Memory B cell (primary cell): ENCODE measurements at places on chromosomes 1 and 21.

DNA sequence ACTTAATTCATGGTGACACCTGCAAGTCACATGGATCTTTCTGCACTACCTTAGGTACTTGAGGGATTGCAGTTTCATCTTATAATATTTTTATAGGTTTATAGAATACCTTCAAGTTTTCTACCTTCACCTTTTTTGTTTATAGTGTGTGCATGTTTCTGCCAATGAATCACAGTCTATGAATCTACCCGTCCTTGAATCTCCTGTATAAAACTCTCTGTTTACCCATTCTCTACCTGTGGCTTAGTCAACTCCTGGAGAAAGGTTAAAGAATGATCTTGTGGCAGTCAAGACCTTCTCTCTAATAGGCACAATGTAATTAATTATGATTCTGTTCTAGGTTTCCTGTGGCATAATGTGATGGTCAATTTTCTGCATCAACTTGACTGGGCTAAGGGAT is 3.2 kb upstream of the GSTM2 start:
- no peak for DNase-seq
- no peak overlapping the region for H3K4me3 ChIP-seq
- peaks cover 8% of the 10 kb centered on the region for H3K36me3 ChIP-seq

DNA sequence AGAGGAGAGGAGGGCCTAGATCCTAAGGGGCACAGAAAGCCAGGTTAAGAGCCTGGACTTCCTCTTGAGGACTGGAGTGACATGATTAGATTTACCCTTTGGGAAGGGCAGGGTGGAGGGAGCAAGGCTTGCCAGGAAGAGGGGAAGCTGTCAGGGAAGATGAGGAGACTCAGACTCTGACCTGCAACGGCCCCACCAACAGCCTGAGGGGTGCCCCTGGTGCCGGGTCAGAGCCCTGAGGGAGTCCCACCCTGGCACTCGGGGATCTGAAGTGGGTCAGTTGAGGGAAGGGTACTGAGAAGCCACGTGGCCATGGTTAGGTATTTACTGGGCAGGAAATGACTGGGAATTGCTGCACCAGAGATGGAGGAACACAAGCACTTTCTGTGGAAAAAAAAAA is 9.8 kb downstream of the ECE1 start:
- H3K4me3 ChIP-seq = peak overlapping the region; percentile 63
- peak overlapping the region; percentile 93 for H3K27ac ChIP-seq
- H3K36me3 ChIP-seq = peaks cover 20% of the 10 kb centered on the region
- DNase-seq = no peak
- H3K4me1 ChIP-seq = peaks cover 30% of the 10 kb centered on the region

DNA sequence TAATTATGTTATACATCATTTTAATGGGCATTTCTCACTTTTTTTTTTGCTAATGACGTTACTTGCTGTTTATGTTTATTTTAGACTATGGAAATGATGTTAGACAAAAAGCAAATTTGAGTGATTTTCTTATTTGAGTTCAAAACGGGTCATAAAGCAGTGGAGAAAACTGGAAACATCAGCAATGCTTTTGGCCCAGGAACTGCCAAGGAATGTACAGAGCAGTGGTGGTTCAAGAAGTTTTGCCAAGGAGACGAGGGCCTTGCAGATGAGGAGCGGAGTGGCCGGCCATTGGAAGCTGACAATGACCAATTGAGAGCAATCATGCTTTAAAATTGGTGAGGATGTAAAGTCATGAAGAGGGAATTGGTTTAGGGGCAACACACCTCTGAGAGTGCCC is 32.1 kb upstream of the KCNE2 start:
- no peak for DNase-seq
- no peak overlapping the region for H3K4me3 ChIP-seq
- H3K4me1 ChIP-seq = no peaks in the 10 kb centered on the region
- H3K27me3 ChIP-seq = peaks cover 9% of the 10 kb centered on the region
- no peaks in the 10 kb centered on the region for H3K36me3 ChIP-seq

- DNase-seq = no peak
- no peaks in the 10 kb centered on the region for H3K36me3 ChIP-seq
- H3K27ac ChIP-seq = peak overlapping the region; percentile 60
Observed at GRCh38 chr1:35797380-35797779, 10.4 kb upstream of the AGO4 start.

DNA sequence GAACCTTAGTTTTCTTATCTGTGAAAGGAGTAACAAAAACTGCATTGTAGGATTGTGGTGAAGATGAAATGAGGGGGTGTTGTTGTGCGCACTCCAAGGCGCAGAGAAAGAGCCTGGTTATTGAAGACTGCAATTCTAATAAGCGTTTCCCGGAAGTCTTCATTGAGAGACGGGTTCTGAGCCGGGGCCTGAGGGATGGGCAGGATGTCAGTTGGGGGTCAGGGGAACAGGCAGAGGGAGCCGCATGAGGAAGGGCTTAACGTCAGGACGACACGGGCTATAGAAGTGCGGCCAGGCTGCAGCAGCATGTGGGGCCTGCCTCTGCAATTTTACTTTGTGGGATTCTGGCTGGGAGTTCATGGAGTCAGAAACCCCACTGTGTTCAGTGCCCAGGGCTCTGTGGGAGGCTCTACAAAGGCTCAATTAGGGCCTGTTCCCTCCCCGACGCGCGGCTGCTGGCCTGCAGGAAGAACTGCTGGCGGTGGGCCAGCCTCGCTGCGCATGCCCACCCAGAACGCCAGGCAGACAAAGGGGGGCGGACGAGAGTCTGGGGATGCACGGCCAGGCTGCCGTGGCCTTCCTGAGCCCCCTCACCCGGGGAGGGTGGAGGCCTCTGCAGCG is 20.7 kb downstream of the TRIM62 start:
- no peak overlapping the region for H3K4me3 ChIP-seq
- no peaks in the 10 kb centered on the region for H3K4me1 ChIP-seq
- peaks cover 23% of the 10 kb centered on the region for H3K36me3 ChIP-seq
- no peak for DNase-seq
- no peaks in the 10 kb centered on the region for H3K27me3 ChIP-seq

DNA sequence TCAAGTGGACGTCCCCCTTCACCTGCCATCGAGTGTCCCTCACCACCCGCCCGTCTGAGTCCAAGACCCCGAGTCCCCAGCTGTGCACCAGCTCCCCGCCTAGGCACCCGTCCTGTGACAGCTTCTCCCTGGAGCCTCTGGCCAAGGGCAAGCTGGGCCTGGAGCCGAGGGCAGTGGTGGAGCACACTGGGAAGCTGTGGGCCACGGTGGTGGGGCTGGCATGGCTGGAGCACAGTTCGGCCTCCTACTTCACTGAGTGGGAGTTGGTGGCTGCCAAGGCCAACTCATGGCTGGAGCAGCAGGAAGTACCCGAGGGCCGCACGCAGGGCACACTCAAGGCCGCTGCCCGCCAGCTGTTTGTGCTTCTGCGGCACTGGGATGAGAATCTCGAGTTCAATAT is 63.2 kb downstream of the VWA5B1 start:
- peaks cover 20% of the 10 kb centered on the region for H3K27me3 ChIP-seq
- H3K4me3 ChIP-seq = no peak overlapping the region
- no peak for DNase-seq
- H3K36me3 ChIP-seq = no peaks in the 10 kb centered on the region

GRCh38 chr1:15013767-15014166 is 139.8 kb upstream of the TMEM51 start:
- no peaks in the 10 kb centered on the region for H3K27me3 ChIP-seq
- no peaks in the 10 kb centered on the region for H3K36me3 ChIP-seq
- DNase-seq = no peak
- H3K4me1 ChIP-seq = no peaks in the 10 kb centered on the region
- no peak overlapping the region for H3K27ac ChIP-seq

DNA sequence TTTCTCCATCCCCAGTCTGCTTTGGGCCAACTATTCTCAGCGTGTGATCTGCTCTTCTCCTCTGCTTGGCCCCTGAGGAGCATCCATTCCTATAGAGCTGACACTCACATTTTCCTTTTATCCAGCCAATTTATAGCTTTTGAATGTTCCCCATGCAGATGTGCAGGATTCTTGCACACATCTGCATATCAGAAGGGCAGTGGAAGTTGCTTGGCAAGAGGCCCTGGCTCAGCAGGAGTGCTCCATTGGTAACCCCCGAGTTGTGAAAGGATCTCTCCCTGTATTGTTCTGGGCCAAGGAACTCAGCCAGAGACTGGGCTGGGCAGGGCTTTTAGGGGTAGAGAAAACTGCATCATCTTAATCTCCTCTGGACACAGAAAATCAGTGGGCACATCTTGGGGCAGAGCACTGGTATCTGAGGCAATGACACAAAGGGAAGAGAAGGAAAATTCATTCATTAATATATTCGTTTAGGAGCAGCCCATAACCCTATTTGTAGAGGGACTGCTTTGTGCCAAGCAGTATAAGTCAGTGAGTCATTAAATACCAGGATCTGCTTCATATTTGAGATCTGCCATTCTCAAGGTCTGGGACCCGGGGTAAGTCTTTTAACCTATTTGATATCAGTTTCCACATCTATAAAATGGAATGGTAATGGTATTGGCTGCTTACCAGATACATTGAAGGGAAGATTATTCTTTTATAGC is 31.0 kb upstream of the BEND5 start:
- H3K36me3 ChIP-seq = no peaks in the 10 kb centered on the region
- no peak overlapping the region for H3K27ac ChIP-seq
- no peak for DNase-seq
- H3K4me1 ChIP-seq = peaks cover 23% of the 10 kb centered on the region
- H3K27me3 ChIP-seq = no peaks in the 10 kb centered on the region

- no peaks in the 10 kb centered on the region for H3K27me3 ChIP-seq
- no peak for DNase-seq
- H3K4me3 ChIP-seq = no peak overlapping the region
- no peaks in the 10 kb centered on the region for H3K36me3 ChIP-seq
- H3K27ac ChIP-seq = no peak overlapping the region
Observed at GRCh38 chr1:14236097-14236496, 362.4 kb upstream of the KAZN start.

- no peaks in the 10 kb centered on the region for H3K4me1 ChIP-seq
- no peak overlapping the region for H3K27ac ChIP-seq
- no peak overlapping the region for H3K4me3 ChIP-seq
Observed at GRCh38 chr21:44517175-44517899, 22.7 kb downstream of the KRTAP10-1 start.

- H3K27me3 ChIP-seq = no peaks in the 10 kb centered on the region
- H3K36me3 ChIP-seq = no peaks in the 10 kb centered on the region
- no peak for DNase-seq
- H3K4me3 ChIP-seq = peak overlapping the region; percentile 86
Observed at GRCh38 chr1:32965251-32965747, 690 bp upstream of the RNF19B start.
